GM10248 (cell line): ENCODE measurements at places on chromosomes 11 and 22.

GRCh38 chr11:2865922-2866577 is 19.5 kb downstream of the CDKN1C start:
- no peak for DNase-seq

- no peak for DNase-seq
Measured at GRCh38 chr11:14042686-14043465, 80.4 kb downstream of the SPON1 start.

- DNase-seq, result no peak
Measured at GRCh38 chr11:115599125-115599524, 94.9 kb upstream of the CADM1 start.

DNA sequence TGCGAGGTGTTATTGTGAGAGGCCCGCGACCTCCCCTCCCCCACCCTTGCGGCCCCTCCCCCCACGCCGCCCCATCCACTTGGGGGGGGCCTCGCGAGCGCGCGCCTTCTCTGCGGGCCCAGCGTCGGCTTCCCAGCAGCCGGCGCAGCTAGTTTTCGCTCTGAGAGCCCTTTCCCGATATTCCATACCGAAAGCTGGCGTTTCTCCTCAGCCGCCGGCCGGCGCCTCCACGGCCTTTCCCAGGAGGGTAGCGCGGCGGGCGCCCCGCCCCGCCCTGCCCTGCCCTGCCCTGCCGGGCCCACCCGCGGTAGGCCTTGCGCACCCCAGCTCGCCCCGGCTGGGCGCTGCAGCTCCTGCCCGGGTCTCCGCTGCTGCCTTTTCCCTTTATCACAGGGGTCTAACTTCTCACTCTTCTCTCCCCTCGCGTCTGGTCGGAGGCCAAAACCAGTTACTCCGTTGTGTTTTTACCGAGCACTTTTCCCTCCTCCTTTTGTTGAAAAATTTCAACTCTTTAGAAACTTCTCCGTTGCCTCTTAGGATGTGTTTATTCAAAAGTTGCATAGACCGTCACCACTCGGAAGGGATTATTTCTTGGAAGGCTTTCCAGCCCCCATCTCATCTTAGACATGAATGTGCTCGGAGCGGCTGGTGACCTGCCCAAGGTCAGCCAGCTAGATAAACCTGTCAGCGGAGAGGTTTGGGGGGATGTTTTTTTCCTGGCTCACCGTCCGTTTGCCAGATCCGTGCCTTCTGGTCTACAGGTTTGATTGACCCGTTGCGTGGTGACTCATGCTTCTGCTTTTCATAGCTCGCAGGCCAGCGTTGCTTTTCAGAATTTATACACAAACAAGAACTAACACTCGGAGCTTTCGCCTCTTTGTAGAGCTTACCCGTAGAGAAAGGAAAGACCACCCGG is 648 bp downstream of the PAFAH1B2 start:
- peak; percentile 73 for DNase-seq

DNA sequence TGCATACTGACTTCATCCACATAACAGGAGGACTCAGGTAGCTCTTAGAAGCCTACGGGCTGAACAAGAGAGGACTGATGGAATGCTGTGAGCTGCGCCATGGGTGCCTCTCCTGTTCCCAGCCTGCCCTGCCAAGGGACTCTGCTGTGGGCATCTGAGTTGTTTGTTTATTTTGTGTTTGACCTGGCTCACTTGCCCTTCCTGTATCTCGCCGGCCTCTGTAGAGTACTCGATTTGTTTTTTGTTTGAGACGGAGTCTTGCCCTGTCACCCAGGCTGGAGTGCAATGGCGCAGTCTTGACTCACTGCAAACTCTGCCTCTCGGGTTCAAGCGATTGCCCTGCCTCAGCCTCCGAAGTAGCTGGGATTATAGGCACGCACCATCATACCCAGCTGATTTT is 1.8 kb downstream of the TTC38 start:
- DNase-seq, result no peak

- DNase-seq, result peak; percentile 15
Measured at GRCh38 chr11:111438846-111439520, 59.9 kb upstream of the POU2AF1 start.

GRCh38 chr11:8103909-8104308 is 22.9 kb downstream of the TUB start:
- no peak for DNase-seq

DNA sequence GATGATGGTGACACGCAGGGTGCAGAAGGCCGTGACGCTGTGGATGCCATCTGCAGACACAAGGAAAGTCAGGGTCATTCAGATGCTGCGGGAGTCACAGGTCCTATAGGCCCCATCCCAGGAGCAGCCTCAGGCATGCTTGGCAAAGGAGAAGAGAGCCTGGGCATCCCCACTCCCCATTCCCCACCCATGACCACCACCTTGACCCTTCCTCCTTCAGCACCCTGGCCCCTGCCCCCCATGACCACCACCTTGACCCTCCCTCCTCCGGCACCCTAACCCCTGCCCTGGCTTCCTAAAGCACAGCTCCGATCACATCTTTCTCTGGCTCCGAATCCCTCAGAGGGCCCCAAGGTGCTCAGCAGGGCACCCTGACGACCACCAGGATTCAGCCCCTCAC is 73.1 kb downstream of the CELSR1 start:
- no peak for DNase-seq

GRCh38 chr11:60005360-60005759 is 11.6 kb upstream of the OOSP4B start:
- no peak for DNase-seq

DNA sequence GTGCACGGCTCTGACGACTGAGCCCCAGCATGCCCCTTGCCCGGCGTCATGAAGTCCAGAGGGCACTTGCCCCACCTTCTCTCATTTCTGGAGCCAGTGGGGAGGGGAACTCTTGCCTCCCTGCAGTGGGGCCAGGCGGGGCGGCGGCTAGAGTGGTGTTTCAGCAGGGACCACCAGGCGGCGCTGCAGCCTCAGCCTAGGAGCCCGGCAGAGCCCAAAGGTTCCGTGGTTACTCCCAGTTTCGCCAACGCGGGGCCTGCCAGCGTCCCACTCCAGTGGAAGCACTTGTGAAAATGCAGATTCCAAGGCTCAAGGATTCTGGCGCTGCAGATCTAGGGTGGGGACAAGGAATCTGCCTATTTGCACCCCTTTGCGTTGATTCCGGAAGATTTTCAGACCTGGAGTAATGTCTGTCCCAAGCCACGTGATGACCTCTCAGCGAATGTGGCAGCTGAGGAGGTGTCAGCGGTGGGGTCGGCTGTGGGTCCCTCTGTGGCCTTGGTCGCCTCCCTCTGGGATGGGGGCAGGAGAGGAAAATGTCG is 55.7 kb downstream of the CD82 start:
- DNase-seq, result peak; percentile 74

GRCh38 chr11:76281558-76281906 is 75.2 kb upstream of the WNT11 start:
- DNase-seq, result no peak

DNA sequence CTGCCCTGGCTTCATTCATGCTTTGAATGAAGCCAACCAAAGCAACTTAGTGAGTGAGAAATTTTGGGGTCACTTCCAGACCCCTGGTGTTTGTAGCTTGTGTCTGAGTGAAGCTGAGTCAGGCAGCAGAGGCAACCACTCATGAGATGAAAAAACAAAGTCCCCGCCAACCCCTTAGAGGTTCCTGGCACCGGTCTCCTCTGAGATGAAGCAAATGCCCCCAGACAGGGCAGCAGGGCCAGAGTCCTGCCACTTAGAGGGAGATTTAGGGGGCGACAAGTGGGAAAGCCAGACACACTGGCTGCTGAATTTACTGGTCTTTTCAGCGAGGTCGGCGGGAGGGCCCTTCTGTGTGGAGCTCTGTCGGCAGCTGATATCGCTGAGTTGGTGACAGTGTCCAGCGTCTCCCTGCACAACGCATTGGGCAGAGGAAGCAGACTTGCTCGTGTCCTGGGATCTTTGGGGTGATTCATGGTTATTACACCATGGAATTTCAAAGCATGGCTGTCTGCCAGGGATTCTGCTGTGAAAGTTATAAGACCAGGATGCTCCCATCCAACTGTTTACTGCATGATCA is 482.6 kb downstream of the MIAT start:
- no peak for DNase-seq

- no peak for DNase-seq
Measured at GRCh38 chr22:44286646-44287045, 26.1 kb downstream of the SHISAL1 start.

- no peak for DNase-seq
Measured at GRCh38 chr22:20637750-20638506, 130.5 kb downstream of the MED15 start.

- no peak for DNase-seq
Measured at GRCh38 chr11:38143852-38144251, 1545.8 kb upstream of the RAG2 start.

GRCh38 chr22:17057959-17058814 is 26.6 kb upstream of the IL17RA start:
- DNase-seq, result peak; percentile 71

GRCh38 chr11:43408277-43408676 is 49.6 kb downstream of the TTC17 start:
- DNase-seq, result no peak

GRCh38 chr11:9711454-9712307 is 47.8 kb downstream of the SWAP70 start:
- no peak for DNase-seq

DNA sequence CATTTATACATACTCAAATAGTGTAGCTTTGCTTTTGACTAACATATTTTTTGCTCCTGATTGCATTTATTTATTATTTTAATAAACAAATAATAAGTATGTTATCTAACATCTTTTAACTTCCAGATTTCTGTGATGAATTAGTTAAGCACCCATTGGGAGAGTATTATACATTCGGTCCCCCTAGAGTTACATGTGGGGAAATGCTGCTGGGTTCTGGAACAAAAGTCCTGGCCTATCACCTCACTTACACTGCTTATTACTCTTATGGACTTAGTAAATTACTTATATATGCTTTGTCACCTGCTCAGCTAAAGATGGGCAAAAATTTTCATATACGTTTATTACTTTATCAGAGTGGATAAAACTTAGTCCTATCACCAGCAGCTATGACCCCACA is 1163.0 kb downstream of the FAM181B start:
- DNase-seq, result no peak

DNA sequence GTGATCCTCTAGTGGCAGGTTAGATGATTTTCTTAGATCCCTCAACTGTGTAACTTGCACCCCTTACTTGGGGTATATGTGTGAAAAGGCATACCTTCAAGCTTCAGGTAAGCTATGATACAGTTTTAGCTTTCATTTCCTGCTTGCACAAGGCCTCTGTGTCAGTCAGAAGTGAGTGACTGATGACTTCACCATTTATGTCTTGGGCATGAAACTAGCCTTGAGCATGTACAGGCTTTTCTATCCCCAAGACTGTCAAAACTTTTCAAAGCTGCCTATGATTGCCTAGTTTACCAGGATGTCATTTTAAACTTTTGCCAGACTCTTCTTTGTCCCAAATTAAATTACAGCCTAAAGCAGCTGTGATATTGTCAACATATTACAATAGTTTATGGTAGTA is 286.1 kb upstream of the CNTN5 start:
- no peak for DNase-seq

- DNase-seq, result no peak
Measured at GRCh38 chr22:46635756-46636155, 15.6 kb downstream of the GRAMD4 start.

- DNase-seq, result no peak
Measured at GRCh38 chr22:33022231-33022630, 36.0 kb downstream of the SYN3 start.
